ENCODE measurements at places on chromosomes 3 and 15.

GRCh38 chr15:100346866-100347512 lies 5.2 kb upstream of the ADAMTS17 start:
- no peak for DNase-seq

DNA sequence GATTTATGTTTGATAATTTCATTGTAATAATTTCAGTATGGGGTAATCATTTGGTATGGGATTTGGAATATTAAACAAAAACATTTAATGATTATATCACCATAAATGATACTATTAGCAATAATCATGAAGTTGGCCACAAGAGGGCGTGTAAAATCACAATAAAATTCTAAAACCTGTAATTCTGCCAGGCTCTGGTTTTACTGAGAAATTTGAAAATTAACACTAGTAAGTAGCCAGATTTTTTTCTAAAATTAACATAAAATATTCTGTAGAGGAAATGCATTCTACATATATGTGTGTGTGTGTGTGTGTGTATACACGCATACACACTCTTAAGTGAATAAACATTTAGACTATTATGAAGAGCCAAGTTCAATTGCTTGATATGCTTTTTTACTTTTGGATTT lies 40.5 kb downstream of the FEZF2 start:
- no peak for DNase-seq

GRCh38 chr3:49807431-49808114 lies 4.5 kb downstream of the INKA1 start:
- DNase-seq = no peak

DNA sequence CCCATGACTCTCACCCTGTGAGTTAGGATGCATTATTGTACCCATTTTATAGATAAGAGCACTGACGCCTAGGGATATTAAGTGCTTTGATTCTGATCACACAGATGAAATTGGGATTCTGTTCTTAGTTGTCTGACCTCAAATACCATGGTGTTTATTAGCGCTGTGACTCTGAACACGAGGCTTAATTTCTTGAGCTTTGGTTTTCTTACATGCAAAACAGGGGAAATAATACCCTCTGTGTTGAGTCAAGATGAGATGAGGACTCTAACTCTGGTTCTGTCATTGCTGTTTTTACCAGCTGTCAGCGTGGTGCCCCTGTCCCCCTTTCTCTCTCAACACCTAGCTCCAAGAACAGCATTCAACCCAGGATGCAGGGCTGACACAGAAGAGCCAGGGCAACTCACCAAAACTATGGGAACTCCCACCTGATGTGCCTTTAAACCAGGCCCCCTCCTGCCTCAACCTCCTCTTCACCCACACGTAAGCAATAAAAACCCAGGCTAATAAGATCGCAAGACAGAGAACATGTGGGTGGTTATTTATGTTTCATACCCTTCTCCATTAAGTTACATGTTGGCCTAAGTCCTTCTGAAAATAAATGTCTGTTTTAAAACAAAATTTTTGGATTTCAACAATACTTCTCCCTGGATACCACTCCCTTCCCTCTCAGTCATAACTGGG lies 100.1 kb upstream of the SPATA12 start:
- no peak for DNase-seq

DNA sequence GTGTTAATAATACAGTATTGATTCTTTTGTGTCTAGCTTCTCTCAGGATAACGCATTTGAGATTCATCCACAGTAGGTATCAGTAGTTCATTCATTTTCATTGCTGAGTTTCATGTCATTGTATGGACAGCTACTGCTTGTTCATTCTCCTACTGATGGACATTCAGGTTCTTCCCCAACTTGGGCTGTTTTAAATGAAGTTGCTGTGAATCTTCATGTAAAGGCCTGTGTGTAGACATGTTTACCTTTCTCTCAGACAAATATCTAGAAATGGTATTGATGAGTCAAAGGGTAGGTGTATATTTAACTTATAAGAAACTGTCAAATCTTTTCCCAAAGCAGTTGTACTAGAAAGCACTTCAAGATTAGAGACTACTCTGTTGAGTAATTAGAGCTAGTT lies 26.7 kb downstream of the MCF2L2 start:
- no peak for DNase-seq

DNA sequence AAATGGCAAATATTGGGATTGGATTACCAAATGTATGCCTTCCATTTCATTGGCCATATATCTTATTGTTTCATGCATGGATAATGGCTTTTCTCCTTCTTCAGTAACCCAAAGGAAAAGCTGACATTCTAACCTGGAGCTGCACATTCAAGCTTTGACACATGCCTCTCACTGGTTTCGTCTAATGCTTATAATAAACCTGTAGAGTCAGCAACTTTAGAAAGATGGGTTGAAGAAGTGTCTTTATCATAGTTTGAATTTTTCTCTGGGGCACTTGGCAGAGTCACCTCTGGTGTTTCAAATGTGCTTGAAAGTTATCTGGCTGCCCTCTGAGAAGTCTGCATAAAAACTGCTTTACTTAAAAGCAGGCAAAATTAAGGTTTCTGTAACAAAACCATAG lies 55.4 kb upstream of the GOLGA8A start:
- no peak for DNase-seq

DNA sequence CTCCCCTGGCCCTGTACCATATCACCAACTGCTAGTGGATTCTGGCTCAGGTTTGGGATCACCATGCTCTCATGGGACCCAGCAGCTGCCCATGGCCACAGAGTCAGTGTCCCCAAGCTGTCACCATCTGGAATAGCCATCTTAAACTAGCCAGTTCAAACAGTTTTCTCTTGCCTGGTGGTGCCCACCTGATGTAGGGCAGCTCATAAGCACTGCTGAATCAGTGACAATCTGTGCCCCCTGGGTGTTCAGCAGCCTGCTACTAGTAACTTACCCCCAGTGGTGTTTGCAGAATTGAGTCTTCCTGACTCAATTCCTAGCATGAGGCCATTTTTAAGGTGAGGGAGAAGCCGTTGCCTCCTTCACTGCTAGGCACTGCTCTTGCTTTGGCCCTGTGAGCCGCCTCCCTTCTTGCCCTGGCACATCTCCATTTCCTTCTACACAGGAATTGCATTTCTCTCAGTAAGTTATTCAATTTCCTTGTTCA lies 7.9 kb downstream of the RPSA start:
- no peak for DNase-seq

DNA sequence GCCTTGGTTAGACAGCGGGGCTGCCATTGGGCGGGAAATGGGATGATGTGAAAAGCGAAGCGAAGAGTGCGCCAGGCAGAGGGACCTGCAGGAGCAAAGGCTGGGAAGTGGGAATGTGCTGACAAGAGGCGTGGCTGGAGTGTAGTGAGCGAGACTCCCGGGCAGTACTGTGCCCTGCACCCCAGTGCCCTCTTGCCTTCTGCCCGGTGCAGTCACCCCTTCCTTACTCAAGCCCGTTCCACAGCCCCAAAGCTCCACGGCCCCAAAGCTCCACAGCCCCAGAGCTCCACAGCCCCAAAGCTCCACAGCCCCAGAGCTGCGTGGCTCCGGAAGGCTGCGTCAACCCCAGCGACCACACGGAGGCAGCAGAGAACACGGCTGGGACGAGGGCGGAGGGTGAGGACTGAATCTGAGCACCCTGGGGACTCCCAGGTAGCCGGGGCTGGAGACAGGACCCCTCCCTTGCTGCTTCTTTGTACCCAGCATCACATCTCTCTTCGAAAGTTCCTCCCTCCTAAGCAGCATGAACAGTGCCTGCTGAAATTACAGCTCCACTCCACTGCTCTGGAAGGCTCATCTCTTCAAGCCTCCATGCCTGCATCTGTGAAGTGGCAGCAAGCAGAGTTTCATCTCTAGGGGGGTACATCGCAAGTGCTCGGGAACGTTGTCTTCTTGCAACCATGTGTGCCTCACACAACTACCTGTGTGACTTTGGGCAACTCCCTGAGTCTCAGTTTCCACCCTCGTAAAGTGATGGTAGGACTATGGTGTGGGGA lies 108.9 kb downstream of the FBLN2 start:
- DNase-seq = no peak

- DNase-seq = no peak
Measured at GRCh38 chr3:119258915-119259314, 18.2 kb upstream of the B4GALT4 start.

DNA sequence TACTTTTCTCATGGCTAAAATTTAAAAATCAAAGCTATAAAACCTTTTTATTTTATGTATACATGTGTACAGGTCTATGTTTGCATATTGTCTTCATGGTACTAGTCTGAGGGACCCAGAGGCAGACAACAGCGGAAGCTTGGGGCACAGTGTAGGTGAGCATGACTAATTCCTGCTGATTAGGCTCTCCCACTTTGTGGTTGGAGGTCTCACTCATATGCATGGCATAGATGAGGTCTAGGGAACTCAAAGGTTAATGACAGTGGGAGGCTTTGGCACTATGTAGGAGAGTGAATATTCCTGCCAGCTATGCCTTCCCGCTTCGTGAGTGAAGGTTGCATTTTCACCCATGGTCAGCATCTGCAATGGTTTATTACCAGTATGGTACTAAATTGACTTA lies 47.5 kb upstream of the AADACL2 start:
- no peak for DNase-seq

DNA sequence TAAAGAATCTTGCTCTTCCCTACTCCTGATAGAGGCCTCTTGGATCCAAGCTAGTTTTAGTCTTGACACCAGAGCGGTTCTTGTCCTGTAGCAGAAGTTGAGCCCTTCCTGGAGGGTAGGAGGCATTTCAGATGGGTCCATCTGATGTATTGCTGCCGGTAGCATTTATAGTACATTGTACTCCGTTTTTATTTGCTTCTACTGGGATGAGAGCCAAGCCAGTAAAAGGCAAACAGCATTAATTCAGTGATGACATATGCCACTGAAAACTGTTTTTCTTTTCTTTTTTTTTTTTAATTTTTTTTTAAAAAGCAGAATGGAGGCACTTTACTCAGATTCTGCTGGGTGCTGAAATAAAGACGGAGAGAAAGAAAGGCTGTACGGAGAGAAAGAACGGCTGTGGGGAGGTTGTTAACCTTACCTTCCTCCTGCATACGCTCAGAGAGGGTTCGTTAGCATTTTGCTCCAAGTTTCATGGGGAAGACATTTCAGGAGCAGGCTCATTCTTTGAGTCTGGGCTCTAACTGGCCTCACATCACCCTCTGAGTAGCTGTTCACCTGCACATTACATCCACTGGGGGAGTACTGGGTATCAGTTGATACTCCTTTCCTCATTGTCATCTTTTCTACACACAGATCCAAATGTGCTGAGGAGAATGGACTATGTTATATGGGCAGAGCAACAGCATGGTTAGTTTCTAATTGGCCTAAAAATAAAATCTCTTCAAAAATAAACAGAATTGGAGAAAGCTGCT lies 161.5 kb downstream of the FEZF2 start:
- no peak for DNase-seq

DNA sequence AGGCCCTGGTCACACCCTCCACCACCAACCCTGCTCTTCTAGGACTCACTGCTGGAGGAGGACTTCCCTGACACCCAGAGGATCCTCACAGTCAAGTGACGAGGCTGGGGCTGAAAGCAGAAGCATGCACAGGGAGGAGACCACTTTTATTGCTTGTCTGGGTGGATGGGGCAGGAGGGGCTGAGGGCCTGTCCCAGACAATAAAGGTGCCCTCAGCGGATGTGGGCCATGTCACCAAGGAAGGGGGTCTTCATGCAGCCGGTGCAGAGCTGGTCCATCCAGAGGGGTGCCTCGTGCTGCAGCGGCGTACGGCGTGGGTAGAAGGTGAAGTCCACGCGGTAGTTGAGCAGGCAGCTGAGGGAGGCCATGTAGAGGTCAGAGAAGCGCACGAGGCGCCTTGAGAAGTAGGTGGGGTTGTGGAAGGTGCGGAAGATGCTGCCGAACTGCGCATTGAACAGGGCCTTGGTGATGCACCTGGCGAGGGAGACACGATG lies 9.4 kb downstream of the NT5DC2 start:
- no peak for DNase-seq

- DNase-seq = no peak
Measured at GRCh38 chr3:72745146-72745999, 102.9 kb downstream of the SHQ1 start.

GRCh38 chr15:33243869-33244268 lies 49.4 kb upstream of the FMN1 start:
- no peak for DNase-seq

- DNase-seq = no peak
Measured at GRCh38 chr3:140347151-140347550, 330.7 kb upstream of the TRIM42 start.

- no peak for DNase-seq
Measured at GRCh38 chr3:165395188-165395587, 199.0 kb upstream of the SLITRK3 start.

DNA sequence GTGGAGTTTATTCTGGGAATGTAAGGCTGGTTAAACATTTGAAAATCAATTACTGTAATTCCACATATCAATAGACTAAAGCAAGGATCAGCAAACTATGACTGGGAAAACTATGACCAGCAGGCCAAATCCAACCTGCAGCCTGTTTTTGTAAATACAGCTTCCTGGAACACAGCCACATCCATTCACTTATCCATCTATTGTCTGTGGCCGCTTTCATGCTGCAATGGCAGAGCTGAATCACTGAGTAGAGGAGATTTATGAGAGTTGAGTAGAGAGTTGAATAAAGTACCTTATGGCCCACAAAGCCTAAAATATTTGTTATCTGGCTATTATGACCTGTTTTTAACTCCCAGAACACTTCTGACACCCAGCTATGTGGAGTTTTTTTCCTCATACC lies 12.2 kb downstream of the MYLK start:
- no peak for DNase-seq

GRCh38 chr3:152737021-152737908 lies 97.7 kb upstream of the P2RY1 start:
- DNase-seq = peak; percentile 33

DNA sequence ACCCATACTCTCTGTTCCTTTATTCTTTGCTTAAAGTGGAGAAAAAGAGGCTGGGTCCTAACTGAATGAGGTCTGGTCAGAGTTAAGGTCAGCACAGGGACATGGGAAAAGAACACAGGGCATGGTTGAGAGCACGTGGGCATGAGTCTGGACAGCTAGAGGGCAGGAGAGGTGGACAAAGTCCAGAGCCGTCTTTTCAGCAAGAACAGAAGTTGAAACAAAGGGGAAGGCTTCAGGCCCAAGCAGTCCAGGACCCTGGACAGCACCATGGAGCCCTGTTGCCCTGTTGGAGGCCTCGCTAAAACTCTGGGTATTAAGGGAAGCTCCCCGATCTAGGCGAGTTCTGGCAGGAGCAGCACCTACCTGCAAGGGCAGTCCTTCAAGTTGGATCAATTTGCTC lies 50.7 kb downstream of the XYLB start:
- DNase-seq = peak; percentile 1

DNA sequence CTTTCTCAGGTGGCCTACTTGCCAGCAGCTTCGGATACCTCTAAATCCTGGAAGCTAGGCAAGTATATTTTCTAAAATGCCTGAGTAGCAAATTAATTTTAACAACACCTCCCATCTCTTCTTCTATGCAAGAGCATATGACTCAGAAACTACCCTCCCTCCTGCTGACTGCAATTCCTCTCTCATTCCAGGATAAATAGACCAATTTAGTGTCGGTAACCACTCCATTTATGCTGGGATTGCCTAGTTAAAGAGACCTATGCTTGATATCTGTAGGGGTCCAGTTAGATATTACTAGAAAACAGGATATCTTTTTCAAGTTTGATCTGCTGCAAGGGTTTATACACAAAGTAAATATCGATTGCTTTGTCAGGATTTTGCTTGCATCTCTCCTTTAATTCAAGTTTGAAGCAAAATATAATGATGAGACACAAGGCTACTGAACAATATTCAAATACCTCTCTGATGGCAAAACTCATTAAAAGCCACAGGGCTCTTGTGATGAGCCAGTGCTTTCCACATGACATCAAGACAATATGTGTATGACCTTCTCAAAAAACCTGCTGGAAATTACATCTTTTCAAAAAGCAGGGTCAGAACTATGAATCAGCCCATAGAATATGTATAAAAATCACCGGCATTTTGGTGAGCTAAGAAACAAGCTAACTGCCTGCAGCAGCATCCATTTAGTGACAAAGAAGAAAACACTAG lies 491.6 kb upstream of the NECTIN3 start:
- no peak for DNase-seq
